ENCODE measurements at places on chromosomes 2 and 18.

GRCh38 chr2:19731037-19731436 lies 170.7 kb downstream of the TTC32 start:
- DNase-seq = no peak

GRCh38 chr18:939958-940357 lies 35.3 kb downstream of the ADCYAP1 start:
- no peak for DNase-seq

DNA sequence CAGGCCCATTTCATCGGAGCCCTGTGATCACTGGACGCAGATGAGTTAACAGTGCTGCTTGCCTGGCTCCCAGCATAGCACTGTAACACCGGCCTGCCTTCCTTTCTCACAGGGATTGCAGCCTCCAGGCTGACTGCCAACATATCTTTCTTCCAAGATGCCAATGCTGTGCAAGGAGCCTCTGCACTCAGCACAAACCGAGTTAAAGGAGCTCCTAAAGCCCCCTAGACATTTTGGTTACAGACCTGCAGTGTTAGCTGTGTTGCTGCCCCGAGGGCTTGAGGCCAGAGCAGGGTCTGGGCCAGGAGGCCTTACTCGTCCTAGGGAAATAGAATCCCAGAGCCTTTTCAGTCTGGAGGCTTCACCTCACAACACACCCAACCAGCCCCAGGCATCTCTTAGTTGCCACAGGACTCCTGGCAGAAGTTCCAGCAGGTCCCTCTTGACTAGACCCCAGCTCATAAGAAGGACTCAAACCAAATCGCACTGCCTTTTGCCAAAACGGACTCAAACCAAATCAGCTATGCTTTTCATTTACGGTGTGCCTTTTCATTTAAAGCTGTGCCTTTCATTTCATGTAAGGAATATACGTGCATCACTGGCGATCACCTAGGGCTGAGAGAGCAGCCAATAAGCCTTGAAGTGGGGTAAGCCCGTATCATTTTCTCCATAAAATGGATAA lies 58.4 kb upstream of the EML4 start:
- DNase-seq = no peak

DNA sequence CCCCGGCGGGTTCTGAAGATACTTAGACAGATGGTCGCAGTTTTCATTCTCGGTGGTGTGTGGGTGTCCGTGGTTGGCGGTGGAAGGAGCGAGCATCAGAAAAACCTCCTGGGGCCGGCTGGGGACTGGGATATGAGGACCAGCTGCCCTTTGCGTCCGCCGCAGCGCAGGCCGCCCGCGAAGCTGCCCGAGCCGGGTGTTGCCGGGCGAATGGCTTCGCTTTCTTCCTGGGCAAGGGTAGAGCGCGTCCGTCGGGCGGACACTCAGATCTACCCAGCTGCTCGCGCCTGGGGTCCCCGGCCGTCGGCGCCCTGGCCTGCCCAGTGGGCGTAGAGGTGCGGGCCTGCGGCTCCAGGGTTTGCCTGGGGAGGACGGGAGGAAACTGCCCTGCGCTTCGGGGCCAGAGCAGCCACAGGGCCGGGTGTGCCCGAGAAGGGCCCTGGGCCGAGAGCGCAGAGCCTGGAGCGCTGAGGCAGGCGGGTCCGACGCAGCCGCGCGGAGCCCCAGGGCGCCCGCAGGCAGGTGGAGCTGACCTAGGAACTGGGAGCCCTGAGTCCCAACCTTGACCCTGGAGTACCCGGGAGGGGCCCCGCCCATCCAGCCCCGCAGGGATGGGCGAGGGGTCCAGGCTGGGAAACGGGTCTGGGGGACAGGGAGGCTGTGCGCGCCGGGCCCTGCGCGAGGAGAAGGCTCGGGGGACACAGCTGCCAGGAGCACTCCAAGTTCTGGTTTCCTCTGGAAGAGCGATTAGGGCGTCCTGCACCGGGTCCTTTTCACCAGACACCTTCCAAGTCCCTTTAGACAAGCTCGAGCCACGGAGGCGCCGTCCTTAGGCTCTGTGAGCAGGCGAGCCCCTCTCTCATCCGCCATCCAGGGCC lies 1.3 kb downstream of the TWIST2 start:
- DNase-seq = no peak

DNA sequence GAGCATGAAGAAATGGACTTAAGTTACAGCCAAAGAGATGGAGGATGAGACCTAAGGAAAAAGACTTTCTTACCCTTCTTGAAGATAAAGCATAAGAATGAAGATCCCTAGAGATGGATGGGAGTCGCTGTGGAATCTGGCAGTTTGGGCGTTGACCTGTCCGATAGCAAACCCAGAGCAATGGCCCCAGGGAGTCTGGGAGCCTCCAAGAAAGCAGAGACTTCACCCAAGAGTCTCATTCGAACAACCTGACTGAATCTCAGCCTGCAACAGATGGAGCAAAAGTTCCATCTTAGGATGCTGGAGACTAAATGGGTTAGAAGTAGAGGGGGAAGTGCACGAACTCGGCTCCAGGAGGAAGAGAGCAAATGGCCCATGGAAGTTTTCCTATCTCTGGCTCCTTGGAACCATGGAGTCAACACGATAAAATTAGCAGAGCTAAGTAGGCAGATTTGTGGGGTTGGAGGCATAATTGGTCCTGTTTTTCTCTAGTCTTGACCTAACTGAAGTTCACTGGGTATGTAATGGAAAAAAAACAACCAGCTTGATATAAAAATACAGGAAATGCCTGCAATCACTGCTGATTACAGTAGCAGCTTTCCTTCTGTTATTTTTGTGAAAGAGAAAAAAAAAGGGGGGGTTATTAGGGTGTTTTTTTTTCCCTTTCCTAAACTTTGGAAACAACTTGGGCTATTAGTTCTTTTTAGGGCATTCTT lies 178.4 kb upstream of the EPAS1 start:
- DNase-seq = no peak

DNA sequence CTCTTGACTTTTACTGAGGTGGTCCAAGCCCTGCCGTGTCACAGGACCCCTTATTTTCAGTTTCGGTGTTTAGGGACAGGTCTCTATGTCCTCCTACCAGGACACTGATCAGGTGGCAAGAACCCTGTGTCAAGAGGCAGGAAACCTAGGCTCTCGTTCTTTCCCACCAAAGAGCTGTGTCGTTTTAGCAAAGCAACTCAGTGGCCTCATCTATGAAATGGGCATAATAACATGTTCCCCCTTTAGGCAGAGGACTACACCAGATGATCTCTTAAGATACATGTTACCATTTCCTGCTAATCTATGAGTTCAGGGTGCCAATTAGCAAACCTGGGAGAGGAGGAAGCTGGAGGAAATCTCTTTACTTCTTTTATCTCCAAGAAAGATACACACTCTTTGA lies 1.9 kb downstream of the RAB31 start:
- DNase-seq = no peak

DNA sequence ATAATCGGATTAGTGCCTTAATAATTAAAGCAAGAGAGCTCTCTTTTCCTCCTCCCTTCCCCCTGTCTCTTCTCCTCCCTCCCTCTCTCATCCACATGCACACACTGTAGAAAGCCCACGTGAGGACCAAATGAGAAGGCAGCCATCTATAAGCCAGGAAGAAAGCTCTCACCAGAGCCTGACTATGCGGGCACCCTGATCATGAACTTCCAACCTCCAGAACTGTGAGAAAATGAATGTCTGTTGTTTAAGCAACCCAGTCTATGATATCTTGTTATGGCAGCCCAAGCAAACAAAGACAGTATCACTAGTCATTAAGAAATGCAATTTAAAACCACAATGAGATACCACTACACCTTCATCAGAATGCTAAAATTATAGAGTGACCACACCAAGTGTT lies 220.3 kb downstream of the EN1 start:
- no peak for DNase-seq

DNA sequence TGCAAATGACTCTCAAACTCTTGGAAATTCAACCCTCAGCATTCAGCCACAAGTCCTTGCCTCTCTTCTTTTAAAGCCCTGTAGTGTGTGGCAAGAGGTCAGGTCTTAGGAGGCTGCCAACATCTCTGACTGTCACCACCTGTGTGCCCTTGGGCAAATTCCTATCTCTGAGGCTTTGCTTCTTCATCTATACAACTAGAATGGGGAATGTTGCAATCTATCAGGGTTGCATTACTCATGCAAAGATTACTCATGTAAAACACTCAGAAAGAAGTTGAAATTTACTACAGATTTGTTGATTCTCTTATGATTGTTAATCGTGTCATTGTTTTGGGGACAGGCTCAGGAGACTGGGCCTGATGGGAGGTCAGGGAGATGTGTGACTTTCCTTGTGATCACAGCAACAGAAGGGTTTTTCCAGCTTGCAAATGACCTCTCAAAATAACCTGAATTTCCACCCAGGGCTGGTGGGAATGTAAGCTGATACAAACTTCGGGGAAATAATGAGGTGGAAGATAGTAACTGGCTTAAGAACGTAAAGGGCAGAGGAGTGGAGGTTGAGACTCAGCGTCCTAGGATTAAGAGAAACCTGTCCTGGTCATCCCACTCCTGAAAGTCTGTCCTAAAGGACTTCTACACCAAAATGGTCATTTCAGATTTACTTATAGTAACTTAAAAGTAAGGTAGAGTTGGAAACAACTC lies 32.1 kb upstream of the SIGLEC15 start:
- DNase-seq = no peak

DNA sequence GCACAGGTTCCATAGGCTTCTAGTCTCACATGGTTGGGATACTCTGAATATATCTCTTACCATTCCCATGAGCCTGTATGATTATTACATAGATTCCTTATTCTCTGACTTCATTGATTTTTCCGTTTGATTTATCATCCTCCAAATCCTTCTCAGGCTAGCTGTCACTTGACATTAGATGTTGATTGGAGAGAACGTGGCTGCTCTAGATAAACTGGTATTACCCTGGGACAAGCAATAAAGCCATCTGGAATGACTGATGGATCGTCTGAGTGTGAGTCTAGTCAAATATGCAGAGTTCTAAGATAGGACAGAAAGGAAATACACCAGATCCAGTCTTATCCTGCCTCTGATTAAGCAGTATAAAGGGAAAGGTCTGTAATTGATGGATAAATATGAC lies 325.6 kb upstream of the EPHA4 start:
- no peak for DNase-seq

- no peak for DNase-seq
These were observed 199.2 kb downstream of the CAMKMT start for GRCh38 chr2:44560941-44561340.

DNA sequence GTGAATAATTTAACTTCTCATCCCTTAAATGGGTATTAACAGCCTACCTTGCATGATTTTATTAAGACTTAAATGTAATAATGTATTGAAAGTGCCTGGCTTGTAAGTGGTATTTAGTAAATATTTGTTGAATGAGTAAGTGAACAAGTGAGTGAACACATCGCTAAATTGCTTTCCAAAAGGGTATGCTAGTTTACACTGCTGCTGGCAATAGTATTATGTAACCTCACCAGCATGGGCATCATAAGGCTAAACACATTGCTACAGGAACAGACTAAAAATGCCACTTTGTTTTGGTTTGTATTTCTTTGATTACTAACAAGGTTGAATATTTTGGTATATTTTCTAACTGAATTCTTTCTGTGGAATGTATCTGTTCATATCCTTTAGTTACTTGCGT lies 9.8 kb downstream of the WDR43 start:
- no peak for DNase-seq

GRCh38 chr2:207432453-207432852 lies 97.3 kb upstream of the CREB1 start:
- DNase-seq = no peak

DNA sequence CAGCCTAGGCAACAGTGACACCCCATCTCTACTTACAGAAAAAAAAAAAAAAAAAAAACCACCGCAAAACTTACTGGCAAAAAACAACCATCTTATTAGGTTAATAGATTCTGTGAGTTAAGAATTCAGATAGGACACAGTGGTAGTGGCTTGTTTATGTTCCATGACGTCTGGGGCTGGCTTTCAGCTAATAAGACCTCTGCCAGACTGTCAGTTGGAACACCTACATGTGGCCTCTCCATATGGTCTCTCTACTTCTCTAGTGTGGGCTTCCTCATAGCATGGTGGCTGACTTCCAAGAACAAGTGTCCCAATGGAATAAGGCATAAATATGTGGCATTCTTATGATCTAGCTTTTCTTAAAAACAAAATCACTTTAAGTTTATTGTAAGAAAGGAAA lies 94.0 kb upstream of the OTX1 start:
- no peak for DNase-seq

- DNase-seq = no peak
These were observed 8.0 kb downstream of the ATP8B1 start for GRCh38 chr18:57794951-57795728.

DNA sequence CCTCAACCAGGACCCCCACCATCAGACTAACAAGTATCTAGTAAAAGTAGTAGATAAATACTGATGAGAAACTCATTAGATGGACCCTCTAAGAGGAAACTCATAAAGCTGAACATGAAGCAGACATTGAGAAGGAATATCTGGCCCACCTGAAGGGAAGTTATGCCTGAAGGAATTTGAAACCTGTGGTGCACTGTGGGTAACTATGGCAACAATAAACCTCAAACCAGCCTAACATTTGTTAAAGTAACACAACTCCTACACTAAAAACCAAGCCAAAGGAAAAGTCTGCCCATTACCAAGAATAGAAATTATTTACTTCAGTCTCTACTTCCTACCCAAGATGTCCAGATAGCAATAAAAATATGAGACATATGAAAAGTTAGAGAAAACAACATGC lies 43.4 kb downstream of the KIAA1328 start:
- DNase-seq = no peak

DNA sequence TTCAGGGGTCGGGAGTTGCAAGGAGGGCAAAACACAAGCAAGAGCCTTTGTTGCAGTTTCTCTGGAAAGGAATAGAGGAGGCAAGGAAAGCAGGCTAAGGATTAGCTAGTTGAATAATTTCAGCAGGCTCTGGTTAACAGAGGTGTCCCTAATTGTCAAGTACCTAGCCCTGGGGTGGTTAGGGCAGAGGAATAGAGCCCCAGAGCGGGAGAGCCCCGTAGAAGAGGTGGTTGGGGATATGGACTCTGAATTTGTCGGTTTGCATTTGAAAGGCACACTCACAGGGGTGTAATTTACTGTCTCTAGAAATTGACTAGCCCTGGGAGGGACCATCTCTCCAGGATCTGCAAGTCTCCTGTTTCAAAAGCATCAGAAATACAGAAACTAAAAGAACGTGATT lies 1030.2 kb downstream of the TMEM182 start:
- no peak for DNase-seq

GRCh38 chr2:37456479-37456878 lies 112.0 kb downstream of the QPCT start:
- peak; percentile 63 for DNase-seq

GRCh38 chr2:11661891-11662435 lies 8.0 kb downstream of the NTSR2 start:
- DNase-seq = no peak

GRCh38 chr2:84152462-84152861 lies 306.6 kb downstream of the SUCLG1 start:
- no peak for DNase-seq

GRCh38 chr2:232890896-232891601 lies 21.0 kb downstream of the SNORC start:
- no peak for DNase-seq

DNA sequence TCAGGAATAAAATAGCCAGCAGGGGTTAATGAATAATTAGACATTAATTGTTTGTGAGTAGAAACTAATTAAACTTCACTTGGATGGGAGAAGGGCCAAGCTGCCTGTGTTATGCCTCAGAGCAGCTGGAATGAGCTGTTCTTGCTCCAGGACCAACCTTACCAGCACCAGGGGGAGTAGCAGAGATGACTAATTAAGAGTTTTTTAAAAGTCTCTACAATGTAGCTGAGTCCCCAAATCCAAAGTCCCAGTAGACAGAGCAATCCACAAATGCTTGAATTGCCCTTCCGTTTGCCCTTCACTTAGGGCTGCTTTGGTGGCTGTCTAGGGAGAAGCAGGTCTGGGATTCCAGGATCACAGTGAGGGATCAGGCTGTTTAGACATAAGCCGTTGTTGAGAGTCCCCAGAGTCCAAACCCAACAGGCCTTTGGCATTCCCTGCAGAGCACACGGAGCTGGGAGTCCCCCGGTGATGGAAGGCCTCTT lies 59.4 kb downstream of the RHOB start:
- DNase-seq = no peak
